NCI-H1417 treated with DMSO at 0.1 percent for 48 hours (cell line): ENCODE measurements at places on chromosomes 6 and 20.

GRCh38 chr20:50350510-50351249 lies 159.5 kb upstream of the PTPN1 start:
- DNase-seq: no peak

DNA sequence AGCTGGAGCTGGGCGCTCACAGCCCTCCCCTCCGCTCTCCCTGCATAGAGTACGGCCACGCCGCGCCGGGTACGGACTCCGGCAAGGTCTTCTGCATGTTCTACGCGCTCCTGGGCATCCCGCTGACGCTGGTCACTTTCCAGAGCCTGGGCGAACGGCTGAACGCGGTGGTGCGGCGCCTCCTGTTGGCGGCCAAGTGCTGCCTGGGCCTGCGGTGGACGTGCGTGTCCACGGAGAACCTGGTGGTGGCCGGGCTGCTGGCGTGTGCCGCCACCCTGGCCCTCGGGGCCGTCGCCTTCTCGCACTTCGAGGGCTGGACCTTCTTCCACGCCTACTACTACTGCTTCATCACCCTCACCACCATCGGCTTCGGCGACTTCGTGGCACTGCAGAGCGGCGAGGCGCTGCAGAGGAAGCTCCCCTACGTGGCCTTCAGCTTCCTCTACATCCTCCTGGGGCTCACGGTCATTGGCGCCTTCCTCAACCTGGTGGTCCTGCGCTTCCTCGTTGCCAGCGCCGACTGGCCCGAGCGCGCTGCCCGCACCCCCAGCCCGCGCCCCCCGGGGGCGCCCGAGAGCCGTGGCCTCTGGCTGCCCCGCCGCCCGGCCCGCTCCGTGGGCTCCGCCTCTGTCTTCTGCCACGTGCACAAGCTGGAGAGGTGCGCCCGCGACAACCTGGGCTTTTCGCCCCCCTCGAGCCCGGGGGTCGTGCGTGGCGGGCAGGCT lies 4.6 kb downstream of the KCNK15 start:
- DNase-seq: no peak

GRCh38 chr20:41870869-41871462 lies 252.8 kb upstream of the CHD6 start:
- DNase-seq: no peak

DNA sequence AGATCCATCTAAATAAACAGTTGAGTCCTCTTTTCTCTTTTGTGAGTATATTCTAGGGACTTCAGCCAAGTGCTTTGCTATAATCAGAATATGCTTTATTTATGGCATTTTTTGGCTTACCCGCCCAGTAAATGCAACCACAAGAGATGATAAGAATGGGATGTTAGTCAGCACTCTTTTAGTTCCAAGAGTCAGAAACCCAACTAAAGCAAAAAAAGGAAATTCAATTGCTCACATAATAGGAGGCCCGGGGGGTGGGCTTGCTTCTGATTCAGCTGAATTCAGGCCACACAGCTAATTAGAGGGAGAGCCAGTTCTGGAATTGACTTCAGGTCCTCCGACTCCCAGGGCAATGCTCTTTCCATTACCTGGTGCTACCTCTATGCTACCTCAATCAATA lies 250.6 kb downstream of the FARS2 start:
- no peak for DNase-seq

- no peak for DNase-seq
Measured at GRCh38 chr6:41358503-41358902, 23.1 kb downstream of the NCR2 start.

DNA sequence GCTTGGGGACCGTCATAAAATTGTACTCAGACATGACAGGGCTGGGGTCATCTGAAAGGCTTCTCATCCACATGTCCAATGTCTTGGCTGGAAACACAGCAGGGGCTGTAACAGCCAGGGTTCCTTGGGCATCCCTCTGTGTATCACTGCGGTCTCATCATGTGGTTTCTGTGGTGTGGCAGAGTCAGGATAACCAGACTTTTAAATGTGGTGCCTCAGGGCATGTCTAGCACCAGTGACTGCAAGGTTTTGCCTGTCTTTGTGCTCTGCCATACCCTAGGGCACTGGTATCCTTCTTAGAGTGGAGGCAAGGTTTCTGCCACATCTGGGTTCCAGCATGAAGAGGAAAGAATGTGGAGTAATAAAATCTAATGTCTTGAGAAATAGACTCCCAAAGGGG lies 124.2 kb downstream of the PLEKHG1 start:
- no peak for DNase-seq
